Natural killer cell (primary cell): ENCODE measurements at places on chromosomes 2 and 18. TPM values are rescaled to one million over a fixed set of nuclear protein-coding genes. Genes with fewer than 3 reads are reported as not detected.

- no peaks in the 10 kb centered on the region for H3K27me3 ChIP-seq
- H3K36me3 ChIP-seq, result peaks cover 37% of the 10 kb centered on the region
- no peak for DNase-seq
Observed at GRCh38 chr2:85840091-85840490, 48.7 kb downstream of the ST3GAL5 start.

The FKBP7 gene
- total RNA-seq, result 1.3 TPM

GRCh38 chr2:157479081-157480027 lies 35.5 kb upstream of the CYTIP start:
- DNase-seq, result no peak
- H3K36me3 ChIP-seq, result no peaks in the 10 kb centered on the region
- H3K27ac ChIP-seq, result no peak overlapping the region
- H3K27me3 ChIP-seq, result no peaks in the 10 kb centered on the region
- peaks cover 4% of the 10 kb centered on the region for H3K4me1 ChIP-seq
- H3K4me3 ChIP-seq, result no peak overlapping the region

GRCh38 chr18:78776706-78777285 lies 202.8 kb upstream of the SALL3 start:
- H3K27ac ChIP-seq, result no peak overlapping the region
- no peaks in the 10 kb centered on the region for H3K27me3 ChIP-seq
- no peak overlapping the region for H3K4me3 ChIP-seq
- no peaks in the 10 kb centered on the region for H3K36me3 ChIP-seq
